Activated T-helper 9 cell treated with anti-CD3 and anti-CD28 coated beads, Interleukin-2, amount 50 U/mL, for 16 hours (primary cell): ENCODE measurements at places on chromosomes 3 and 15.
A peak's percentile ranks its signal among the peaks of the same experiment; 100 is the strongest.

- DNase-seq = no peak
Measured at GRCh38 chr3:87179642-87180041, 47.5 kb upstream of the CHMP2B start.

DNA sequence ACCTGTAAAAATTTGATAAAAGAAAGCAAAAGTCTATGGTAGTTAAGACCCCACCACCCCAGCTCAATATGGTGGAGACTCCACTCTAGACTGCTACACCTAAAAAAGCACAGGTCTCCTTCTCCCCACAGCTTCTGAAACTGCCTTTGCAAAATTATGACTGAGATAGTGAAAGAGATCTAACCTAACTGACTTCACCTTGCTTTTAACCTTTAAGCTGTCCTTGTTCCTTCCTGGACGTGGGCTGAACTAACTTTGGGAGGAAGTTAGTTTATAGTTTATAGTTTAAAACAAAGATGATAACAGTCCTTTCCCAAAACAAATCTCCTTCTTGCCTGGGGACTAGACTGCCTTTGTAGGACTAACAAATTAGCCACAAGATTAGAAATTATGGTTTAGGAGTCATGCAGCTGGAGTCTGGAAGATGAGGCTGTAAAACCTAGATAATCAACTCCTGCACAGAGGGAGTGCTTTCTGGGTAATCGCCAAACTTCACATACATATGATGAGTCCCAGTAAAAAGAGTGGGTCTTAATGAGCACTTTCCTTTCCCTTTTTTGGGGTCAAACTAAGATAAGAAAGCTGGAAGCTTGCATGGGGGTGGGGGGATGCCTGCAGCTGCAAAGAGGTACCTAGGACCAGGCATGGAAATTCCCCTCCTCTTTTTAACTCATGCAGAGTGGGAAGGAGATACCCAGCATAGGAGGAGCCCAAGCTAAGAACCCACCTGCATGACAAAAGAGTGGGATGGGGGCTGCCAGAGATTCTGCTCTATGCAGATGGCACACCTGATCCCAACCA is 17.5 kb downstream of the CCR8 start:
- no peak for DNase-seq

DNA sequence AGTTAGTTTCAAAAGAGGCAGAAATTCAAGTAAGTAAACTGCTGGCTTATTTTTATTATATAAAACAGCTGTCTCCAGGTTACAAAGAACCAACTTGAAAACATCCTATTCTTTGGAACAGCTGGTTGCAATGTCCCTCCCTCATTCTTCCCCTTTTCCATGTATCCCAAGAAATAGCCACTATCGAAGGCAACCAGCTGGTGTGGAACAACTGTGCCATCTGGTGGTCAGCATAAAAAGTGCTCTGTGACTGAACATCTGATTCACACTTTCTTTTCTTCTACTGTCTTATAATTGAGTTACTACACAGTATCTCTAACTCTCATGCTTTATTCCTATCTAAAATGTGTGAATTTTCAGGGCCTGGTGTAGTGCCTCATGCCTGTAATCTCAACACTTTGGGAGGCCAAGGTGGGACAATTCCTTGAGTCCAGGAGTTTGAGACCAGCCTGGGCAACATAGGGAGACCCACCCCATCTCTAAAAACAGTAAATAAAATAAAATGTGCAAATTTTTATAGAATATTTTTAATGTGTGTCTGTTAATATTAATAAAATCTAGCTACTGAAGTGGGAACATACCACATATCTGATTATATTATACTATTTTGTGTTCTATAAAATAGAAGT is 9.6 kb downstream of the OSBPL11 start:
- DNase-seq = peak; percentile 6

DNA sequence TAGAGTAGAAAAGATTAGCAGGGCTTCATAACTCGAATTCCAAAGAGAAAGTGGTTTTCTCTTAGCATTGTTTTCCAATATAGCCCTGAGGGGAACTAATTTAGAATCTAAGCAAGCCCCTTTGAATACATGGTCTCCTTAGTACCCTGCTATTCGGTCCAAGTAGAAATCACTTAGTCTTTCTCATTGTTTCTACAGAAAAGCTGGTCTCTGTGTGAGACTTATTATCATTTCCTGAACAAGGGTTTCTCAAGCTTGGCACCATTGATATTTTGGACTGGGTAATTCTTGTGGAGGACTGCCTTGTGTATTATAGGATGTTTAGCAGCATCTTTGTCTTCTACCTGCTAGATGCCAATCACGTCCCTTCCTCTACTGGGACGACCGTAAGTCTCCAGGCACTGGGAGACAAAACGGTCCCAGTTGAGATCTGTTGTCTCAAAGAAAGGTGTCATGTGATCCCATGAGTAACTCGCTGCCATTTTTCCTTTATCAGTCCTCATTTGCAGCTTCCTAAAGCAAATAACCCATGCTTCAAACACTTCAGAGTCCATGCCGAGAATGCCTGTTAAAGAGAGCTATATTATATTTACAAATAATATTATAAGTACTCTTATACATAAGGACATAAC is 230.7 kb upstream of the SLCO3A1 start:
- DNase-seq = no peak

- DNase-seq = no peak
Measured at GRCh38 chr15:50143255-50143860, 24.3 kb upstream of the ATP8B4 start.

GRCh38 chr15:59457103-59457502 is 19.1 kb downstream of the FAM81A start:
- no peak for DNase-seq

GRCh38 chr15:39434751-39435238 is 146.1 kb upstream of the THBS1 start:
- DNase-seq = no peak

GRCh38 chr3:37858742-37859141 is 2.9 kb upstream of the CTDSPL start:
- no peak for DNase-seq

DNA sequence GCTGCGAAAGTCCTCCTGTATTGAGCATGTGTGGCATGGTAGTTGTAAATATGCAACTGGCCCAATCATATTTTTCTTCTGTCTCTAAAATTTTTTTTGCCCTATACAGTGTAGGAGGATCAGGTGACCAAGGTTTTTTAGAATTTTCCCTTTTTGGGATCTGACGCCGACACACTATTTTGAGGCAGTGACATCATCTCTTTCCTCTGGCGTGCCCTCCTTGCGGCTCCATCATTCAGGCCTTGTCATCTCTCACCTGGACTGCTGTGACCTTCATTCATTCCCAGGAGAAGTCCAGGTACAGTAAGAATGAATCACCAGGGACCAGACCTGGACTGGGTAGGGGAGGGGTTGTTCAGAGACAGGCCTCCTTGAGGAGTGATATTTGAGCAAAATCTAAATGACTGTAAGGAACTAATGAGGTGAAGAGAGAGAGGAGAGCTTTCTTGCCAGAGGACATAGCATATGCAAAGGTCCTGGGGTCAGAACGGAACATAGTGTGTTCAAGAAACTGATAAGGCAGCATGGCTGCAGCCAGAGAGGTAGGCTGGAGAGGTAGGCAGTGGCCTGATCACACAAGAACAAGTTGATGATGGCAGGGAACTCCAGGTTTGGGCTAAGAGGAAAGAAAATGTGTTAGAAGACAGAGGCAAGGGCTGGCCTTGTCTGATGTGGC is 38.7 kb downstream of the ARNT2 start:
- no peak for DNase-seq

DNA sequence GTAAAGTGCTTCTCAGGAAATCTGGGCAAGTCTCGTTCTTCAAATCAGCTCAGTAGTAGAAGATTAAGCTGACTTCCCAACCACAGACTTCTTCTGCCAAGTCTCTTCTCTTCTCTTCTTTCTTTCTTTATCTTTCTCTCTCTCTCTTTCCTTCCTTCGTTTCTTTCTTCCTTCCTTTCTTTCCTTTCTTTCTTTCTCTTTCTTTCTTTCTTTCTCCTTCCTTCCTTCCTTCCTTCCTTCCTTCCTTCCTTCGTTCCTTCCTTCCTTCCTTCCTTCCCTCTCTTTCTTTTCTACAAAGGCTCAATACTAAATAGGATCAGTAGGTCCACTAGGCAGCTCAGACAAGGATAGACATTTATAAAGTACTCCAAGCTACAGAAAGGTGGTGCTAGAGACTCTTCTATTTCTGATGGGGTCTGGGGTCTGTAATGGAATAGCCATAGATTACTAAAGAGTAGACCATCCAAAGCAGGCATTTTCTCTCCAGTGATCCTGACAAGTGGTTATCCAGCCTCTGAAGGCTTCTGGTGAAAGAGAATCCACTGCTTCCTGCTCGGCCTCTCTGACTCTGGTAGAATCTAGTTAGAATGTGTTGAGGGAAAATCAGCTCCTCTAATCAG is 100.8 kb downstream of the TPRG1 start:
- no peak for DNase-seq

GRCh38 chr3:183155499-183155898 is 7.0 kb downstream of the LAMP3 start:
- DNase-seq = no peak

GRCh38 chr3:69288161-69288895 is 97.6 kb downstream of the FRMD4B start:
- DNase-seq = peak; percentile 39

GRCh38 chr15:60065951-60066350 is 61.8 kb downstream of the FOXB1 start:
- DNase-seq = no peak

DNA sequence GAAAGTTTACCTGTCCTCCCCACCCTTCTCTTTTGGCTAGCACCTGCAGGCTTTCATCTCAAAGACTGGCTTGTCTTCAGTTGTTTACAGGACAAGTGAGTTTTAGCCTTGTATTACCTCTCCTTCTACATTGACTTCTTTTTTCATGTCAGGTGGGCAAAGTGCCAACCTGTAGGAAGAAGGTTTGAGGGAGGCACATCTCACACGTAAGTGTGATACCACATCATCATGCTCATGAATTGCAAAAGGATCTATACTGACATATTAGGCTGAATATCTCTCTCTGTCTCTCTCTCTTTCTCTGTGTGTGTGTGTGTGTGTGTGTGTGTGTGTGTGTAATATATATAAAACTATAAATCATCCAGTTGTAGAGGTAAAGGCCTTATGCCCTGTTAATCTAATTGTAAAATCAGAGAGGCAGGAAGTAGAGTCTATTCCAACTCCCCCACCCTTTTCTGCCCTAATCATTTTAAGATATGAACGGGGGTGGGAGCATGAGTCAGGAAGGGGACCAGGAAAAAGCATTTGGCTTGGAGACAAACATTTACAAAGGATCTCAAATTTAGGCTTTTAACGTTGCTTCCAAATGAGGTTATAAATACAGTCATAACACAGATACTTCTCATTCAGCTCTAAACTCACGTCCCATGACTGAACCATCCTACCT is 107.0 kb upstream of the PFN2 start:
- DNase-seq = no peak

GRCh38 chr3:98029083-98029482 is 6.0 kb downstream of the GABRR3 start:
- no peak for DNase-seq

DNA sequence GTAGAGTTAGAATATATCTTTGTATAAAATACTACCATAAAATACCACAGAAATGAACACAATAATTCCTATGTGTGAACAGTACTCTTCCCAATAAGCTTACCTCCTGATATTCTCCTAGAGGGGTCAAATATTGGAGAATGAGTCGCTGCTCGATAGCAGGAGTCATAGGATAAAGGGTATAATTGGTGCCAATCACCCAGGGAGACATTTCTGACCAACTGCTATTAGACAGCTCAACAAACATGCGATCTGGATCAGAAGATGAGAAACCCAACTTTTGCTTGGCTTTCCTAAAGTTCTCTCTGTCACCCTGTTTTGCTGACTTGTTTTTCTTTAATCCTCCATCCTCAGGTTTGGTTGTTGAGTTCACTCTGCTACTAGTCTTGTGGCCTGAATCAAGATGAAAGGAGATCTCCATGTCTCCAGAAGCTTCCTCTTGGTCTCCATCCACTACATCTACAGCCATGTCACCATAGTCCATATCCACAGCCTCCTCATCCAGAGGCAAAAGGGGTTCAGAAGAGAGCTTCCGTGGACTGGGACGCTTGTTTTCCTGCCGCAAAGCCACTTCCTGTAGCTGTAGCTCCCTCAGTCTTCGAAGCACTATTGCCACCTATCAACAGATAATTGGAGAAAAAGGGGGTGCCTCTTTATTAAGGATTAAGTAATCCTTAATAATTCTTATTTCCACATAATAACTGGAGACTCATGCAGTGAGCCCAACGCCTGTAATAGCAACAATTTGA is 50.4 kb downstream of the RBM15B start:
- DNase-seq = no peak

DNA sequence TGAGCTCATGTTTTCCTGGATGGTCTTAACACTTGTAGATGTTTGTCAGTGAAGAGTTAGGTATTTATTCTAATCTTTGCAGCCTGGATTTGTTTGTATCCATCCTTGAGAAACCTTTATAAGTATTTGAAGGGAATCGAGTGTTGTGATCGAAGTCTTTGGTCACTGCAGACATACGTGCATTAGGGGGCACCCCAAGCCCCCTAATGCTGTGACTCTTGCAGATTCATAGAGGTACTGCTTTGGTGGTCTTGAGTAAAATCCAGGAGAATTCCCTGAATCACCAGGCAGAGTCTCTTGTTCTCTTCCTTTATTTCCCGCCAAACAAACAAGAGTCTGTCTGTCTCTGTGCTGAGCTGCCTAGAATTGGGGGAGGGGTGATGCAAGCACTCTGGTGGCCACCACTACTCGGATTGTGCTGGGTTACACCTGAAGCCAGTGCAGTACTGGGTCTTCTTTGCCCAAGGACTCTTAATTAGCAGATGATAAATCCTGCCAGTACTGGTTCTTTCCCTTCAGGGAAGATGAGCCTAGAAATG is 170.5 kb upstream of the POU1F1 start:
- no peak for DNase-seq

GRCh38 chr15:93852761-93853160 is 378.6 kb upstream of the MCTP2 start:
- DNase-seq = no peak

DNA sequence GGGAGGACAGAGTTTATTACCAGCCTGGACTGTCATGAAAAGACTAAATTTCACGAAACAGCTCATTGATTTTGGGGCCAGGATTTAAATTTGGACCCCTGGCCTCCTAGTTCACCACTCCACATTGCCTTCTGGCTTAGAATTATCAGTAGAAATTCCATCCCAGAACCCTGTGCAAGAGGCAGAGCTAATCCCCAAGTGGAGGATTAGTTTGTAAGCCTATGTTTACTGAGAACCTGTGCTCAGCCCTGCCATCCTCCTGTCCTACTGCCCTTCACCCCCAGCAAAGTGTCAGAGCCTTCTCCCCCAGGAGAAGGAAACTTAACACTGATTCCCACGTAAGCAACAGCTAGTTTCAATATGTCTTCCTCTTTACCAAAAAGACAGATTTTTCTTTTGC is 99.4 kb downstream of the SST start:
- no peak for DNase-seq
